ENCODE measurements at places on chromosomes 13 and 19.

- peak; percentile 37 for DNase-seq
These were observed 2.0 kb upstream of the KLF12 start for GRCh38 chr13:74136084-74136658.

DNA sequence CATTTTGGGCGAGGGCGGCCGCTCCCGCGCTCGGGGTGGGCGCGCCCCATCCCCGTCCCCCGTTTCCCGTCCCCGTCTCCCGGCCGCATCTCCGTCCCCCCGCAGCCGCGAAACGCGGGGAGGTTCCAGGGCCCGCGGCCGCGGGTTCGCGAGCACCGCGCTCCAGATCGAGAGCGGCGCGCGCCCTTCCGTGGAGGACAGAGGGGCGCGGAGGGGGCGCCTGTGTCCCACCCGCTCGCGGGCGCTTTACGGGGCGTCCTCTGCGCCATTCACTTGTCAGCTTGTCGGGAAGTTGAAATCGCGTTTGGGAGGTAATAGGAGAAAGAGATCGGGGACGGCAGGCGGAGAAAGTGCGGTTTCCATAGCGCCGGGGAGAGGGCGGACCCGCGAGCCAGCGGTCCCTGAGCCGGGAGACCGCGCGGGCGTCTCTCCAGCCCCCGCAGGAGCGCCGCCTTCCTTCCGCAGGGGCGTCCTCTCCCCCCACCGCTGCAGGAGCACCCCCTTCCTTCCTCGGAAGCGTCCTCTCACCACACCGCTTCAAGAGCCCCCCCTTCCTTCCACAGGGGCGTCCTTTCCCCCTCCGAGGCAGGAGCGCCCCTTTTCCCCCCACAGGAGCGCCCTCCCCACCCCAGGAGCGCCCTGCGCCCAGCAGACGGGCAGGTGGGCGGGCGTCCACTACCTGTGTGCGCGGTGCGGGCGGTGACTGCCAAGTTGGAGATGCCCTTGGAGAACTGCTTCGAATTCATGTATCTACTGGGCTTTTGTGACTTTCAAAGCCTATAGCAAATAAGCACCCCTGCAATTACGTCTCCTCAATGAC is 962 bp upstream of the IRS2 start:
- peak; percentile 32 for DNase-seq

GRCh38 chr13:36193151-36193855 is 21.1 kb downstream of the SOHLH2 start:
- DNase-seq = no peak

- DNase-seq = no peak
These were observed 49.8 kb downstream of the ELF1 start for GRCh38 chr13:40969169-40969901.

DNA sequence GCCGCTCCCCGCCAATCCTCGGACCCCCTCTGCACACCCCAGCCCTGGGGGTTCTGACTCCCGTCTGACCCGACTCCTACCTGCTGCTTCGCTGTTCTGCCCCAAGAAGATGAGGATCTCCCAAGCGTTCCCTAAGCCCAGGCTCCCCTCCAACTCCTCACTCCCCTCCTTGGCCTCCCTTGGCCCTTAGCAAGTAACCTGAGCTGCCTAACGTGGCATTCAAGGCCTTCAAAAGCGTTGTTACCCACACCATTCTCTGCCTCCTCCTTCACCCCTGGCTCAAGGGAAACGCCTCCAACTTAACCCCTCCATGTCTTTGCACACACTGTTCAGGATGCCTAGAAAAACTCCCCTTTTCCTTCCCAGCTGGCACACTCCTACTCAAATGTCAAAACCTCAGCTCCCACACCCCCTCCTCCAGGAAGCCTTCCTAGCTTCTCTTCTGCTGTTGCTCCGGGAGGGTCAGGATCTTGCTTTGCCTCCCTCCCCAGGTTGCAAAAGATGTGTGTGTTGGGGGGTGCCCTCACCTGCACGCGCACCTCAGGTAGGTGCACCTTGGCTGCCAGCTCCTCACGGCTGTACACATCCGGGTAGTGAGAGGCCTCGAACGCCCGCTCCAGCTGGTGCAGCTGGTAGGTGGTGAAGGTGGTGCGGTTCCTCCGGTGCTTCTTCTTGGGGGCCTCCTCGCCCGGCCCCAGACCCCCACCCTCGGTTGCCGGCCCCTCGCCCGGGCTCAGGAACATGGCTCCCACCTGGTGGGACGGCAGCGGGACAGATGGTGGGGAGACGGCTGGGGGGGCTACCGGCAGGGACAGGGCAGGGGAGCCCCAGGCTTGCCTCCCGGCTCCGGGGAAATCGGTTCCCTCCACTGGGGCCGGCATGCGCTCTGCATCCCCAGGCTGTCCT is 775 bp downstream of the RAX2 start:
- no peak for DNase-seq

DNA sequence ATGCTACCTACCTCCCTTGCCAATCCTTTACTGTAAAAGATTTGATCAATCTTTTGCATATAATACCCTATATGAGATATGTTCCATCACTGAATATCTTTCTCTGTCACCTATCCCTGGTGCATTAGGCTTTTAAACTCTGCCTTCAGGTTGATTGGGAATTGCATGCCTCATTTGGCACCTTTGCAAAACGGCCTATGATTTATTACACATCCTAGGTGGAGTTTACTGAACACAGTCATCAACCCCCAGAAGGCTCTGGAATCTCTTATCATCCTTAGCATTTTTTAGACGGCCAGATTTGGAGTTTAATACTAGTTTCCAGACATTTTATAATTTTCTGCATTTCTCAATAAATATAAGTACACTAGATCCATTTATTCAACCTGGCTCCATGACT is 448.4 kb upstream of the SLC10A2 start:
- no peak for DNase-seq

DNA sequence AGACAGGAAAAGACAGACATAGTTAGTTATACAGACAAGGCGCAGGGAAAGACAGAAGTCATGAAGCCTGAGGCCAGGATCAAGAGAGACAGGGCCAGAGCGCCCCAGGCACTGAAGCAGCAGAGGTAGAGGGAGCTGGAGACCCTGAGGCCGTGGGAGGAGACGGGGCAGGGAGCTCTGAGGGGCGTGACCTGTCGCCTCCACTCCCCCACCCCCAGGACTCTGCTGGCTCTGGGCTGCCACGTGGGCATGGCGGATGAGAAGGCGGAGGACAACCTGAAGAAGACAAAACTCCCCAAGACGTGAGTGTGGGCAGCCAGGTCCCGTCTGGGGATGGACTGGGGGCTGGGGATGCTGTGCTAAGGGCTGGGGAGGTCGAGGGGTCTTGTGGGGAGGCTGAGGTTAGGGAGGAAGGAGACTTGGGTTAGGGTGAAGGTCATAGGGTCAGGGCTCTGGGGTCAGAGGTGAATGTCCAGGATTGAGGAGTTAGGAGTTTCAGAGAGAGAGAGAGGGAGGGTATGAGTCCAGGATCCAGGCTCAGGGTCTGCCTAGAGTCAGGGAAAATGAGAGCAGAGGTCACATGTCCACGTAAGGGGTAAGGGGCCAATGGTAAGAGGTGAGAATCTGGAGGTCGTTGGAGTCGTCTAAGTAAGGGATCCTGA is 31.1 kb downstream of the RYR1 start:
- DNase-seq = no peak

- peak; percentile 96 for DNase-seq
These were observed 607 bp upstream of the ZNF566 start for GRCh38 chr19:36489920-36490415.

- no peak for DNase-seq
These were observed 10.1 kb upstream of the MBNL2 start for GRCh38 chr13:97212004-97212403.
